ENCODE measurements at places on chromosomes 5 and 9.

GRCh38 chr9:121274851-121275250 is 6.9 kb downstream of the GSN start:
- no peak for DNase-seq

DNA sequence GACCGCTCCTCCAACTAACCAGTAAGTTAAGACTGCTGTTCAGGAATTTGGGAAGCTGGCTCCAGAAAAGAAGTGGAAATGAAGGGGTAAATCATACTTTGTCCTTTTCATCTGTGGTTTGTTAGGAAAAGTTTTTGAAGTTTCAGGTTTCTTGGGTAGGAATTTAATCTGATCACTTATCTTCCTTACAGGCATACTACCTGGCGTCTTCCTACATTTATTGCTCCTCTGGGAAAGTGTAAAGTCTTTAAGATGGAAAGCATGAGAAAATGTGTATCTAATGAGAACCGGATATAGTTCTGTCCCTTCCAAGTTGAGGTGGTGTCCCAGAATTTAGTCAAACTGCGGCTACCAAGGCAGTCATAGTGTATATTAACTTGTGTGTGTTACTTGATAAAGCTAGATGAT is 1.3 kb downstream of the RASA1 start:
- no peak for DNase-seq

DNA sequence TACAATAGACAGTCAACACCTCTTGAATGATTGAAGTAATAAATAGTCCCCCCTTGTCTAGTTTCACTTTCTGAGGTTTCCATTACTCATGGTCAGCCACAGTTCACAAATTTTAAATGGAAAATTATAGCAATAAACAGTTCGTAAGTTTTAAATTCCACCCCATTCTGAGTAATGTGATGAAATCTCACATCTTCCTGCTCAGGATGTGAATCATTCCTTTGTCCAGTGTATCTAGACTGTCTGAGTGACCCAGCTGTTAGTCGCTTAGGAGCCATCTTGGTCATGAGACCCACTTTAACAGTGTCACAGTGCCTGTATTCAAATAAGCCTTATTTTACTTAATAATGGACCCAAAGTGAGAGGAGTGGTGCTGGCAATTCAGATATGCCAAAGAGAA is 311.6 kb upstream of the PRR16 start:
- peak; percentile 66 for DNase-seq

GRCh38 chr5:148388696-148389095 is 4.9 kb downstream of the FBXO38 start:
- DNase-seq: no peak

All from AG08395 (cell line).